ENCODE measurements at places on chromosomes 16 and 17.

DNA sequence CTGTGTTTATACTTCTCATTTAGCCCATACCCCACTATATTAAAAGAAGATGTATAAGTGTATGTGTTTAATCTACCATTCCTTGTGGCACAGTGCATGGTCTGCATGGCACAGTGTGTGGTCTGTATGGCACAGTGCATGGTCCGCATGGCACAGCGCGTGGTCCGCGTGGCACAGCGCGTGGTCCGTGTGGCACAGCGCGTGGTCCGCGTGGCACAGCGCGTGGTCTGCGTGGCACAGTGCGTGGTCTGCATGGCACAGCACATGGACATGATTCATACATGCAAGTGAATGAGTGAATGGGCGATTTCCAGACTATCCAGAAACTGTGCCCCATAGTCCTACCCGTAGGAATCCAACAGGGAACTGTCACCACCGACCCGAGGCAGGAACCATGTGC, 632.6 kb downstream of the MAF start:
- no peak for DNase-seq

DNA sequence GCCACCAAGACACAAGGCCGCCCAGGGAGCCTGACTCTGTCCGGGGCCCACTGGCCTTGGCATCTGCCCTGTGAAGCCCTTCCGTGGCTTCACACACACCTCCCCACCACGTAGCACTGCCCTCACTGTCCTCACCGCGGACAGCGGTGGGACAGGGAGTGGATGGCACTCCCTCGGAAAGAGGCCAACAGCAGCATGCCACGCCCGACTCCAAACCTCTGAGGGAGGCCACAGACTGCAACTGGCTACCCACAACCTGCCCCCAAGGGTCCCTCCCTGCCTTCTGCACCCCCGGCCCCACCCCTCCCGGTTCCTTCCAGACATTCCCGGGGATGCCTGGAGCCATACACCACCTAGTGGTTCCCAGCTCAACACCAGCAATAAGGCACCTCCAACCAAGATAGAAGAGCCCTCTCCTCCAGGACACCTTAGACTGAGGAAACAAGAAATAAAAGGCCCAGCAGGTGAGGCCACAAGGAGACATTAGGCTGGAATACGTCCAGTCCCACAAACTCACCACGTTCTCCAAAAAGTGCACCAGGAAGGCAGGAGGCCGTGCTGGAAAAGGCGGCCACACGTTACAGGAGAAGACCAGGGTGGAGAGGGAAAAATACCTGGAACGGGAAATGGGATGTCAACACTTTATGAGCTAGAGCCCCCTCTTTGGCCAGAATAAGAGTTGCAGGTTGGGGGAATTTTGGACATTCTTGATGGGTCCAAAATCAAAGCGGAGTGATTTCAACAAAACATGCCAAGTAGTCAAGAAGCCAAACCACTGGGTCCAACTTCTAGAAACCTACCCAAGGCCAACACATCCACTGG, 310.0 kb downstream of the SOX9 start:
- DNase-seq = no peak

- peak; percentile 17 for DNase-seq
Observed at GRCh38 chr16:3401719-3402397, 843 bp downstream of the ZNF174 start.

- DNase-seq = no peak
Observed at GRCh38 chr17:50938821-50939541, 72.8 kb upstream of the TOB1 start.

DNA sequence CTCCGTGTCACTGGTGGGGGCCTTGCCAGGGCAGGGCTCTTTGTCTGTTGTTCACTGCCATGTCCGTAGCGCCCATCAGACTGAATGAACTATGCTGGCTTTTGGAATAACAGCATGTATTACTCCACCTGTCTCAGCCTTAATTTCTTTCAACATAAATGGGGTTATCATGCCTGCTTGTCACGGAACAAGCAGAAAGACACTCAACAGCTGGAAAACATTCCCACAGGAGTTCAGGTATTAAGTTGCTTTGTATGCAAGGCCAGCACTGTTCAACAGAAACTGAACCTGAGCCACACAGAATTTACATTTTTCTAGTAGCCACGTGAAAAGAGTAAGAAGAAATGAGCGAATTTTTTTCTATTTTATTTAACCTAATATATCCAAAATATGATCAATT, 13.1 kb downstream of the PPL start:
- DNase-seq = no peak

Data from cardiac muscle cell (in vitro differentiated cells and primary cell).